ENCODE measurements at places on chromosomes 6 and 20. TPM values are rescaled to one million over a fixed set of nuclear protein-coding genes. Genes with fewer than 3 reads are reported as not detected.

- DNase-seq: peak; percentile 77
Measured at GRCh38 chr6:43809417-43810305, 39.6 kb downstream of the VEGFA start.

- DNase-seq: no peak
Measured at GRCh38 chr6:112021691-112022310, 32.1 kb upstream of the CCN6 start.

DNA sequence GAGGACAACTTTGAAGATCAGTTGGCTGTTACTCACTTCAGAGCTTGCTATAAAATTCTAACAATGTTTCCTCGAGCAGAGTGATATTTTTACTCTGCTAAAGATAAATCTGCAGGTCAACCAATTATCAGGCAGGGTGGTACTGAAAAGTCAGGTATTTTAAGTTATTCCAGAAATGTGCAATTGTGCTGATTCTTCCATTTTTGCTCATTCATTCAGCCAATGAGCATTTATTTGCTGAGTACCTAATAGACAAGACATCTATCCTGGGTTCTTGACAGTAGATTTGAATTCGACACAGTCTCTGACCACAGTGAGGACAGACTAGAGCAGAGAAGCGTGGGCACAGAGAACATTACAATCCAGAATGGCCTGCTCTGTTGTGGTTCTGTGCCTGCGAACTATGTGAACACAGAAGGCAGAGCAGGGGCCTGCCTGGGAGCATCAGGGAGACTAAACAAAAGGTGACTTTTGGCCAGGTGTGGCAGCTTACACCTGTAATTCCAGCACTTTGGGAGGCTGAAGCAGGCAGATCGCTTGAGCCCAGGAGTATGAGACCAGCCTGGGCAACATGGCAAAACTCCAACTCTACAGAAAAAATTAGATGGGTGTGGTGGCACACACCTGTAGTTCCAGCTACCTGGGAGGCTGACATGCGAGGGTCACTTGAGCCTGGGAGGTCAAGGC is 14.8 kb downstream of the TPMT start:
- no peak for DNase-seq

The ZNF334 gene
- total RNA-seq: 8.5 TPM

The MAPK13 gene
- total RNA-seq: 4.5 TPM

Data from astrocyte (in vitro differentiated cells and primary cell).